ENCODE measurements at places on chromosomes 4 and X.

DNA sequence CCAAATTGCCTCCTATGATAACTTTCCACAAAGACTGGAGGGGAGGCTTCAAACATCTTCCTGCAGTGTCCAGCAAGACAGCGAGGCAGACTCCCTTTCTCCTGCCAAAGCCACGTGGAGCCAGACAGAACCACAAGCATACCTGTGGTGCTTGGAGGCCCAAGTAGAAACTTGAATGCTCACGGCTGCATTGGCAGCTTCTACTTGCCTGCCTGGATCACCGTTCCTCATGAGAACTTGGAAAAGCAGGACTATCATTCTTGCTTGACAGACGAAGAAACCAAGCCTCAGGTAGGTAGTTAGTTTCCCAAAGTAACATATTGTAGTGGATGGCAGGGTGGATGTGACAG is 216.3 kb upstream of the SFRP2 start:
- no peak for DNase-seq

GRCh38 chrX:97267396-97268181 is 383.9 kb downstream of the RPA4 start:
- no peak for DNase-seq

GRCh38 chr4:128475597-128475996 is 188.0 kb upstream of the PGRMC2 start:
- no peak for DNase-seq

DNA sequence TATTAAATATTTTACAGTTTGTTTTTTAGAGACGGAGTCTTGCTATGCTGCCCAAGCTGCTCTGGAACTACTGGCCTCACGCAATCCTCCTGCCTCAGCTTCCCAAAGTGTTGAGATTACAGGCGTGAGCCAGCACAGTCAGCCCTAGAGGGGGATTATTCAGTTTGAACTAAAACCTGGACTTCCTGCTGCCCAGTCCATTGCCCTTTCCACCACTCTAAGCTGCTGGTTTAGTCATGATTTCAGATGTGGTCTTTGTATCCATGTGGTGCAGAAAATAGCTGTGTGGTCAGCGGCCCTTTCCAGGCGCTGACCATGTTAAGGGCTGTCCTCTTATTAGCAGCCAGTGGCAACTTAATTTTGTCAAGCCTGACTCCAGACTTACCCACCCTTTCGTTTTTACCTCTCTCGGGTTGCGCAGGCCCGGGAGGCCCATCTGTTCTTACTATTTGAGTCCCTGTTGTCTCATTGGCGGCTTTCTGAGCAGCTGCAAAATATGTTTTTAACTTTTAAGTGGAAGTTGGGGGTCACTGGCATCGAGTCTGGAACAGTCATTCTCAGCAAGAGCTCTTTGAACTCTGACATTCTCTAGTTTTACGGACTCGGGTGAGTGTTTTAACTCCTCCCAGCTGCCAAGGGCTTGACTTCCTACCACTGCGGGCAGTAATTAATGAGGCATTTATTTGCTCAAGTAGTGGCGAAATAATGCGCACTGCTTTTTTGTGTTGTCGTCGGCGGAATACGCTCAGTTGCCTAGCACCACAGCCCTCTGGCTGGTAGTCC is 773 bp upstream of the VMA21 start:
- no peak for DNase-seq

DNA sequence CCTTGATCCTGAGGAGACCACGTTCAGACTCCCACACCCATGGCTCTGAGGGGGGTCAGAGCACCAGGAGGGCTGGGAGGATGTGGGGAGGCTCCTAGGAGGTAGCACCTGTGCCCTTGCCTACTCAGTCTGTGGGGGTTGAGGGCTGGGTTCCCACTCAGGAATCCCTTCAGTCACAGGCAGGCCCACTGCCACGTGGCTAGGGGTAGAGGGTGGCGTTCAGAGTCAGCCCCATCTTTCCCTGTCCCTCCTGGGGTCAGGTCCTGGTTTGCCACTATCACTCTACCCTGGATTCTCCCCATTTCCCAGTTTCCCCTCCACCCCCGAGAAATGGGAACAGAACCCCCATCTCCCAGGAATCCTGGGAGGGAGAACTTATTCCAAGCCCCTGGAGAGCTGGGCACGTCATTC is 111.3 kb downstream of the PSAPL1 start:
- peak; percentile 54 for DNase-seq

DNA sequence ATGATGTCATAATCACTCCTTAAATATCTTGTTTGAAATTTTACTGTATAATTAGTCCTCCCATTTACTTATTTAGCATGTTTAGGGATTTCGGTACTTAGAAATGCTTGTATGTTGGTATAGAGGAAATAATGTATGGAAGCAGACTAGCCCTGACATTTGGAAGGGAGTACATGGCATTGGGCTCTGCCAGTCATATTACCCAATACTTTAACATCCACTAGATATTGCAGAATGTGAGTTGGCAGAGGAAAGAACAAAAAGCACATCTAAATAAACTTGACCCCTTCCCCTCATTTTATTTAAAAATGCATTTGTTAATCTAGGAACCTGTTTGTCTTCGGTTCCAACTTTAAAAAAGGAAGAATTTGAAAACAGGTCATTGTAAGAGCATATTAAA is 77.8 kb downstream of the RS1 start:
- no peak for DNase-seq
